T-helper 2 cell treated with Interferon-gamma antibody and Interleukin-4, amounts not matched to agents 5 μg/mL and 100 μg/mL, for 36 hours (primary cell): ENCODE measurements at places on chromosomes 1 and 21.

GRCh38 chr1:111927652-111928051 is 61.8 kb downstream of the KCND3 start:
- no peak for DNase-seq

GRCh38 chr1:30745156-30745833 is 12.3 kb downstream of the LAPTM5 start:
- DNase-seq = no peak

GRCh38 chr1:3880429-3881192 is 19.5 kb downstream of the C1orf174 start:
- DNase-seq = no peak

DNA sequence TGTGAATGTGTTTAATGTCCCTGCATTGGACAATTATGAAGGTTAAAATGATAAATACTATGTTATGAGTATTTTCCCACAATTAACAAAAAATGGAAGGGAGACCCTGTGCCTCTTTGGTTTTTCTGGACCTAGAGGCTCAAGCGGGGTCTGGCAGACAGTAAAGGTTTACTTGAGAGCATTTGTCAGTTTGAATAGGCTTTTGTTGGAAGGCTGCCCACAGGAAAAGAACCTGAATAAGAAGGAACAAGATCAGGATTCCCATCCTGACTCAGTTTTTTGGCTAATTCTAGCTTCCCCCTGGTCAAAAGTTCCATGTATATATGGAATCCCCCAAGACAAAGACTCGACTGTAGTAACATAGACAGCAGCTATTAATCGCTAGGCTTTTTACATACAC is 150.9 kb upstream of the JUN start:
- no peak for DNase-seq

DNA sequence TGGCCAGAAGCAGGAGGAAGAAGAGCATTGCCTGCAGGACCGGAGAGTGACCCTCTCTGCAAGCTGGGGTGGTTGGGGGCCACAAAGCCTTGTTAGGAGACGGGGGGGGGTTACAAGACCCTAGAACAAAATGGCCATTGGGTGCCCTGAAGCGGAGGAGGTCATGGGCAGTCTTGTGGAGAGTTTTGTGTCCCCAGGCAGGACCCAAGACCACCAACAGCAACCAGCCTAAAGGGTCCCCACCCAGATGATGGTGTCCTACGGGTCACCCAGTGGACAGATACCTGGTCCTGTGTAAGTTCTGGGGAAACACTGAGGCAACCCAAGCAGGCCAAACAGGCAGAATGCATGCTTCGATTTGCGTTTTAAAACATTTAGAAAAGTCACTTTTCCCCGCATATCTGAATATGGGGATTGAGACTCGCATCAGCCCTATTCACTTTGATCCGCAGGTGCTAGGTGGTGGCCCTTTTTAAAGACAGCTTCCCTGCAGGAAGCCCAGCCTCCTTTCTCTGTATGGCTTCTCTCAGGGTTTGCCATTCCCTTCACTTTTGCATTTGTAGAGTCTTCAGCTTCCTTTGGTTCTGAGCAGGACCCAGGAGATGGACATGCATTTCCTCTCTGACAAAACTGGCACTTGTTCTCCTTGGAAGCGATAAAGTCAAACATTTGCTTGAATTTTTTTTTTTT is 21.1 kb downstream of the GNG4 start:
- DNase-seq = no peak

- DNase-seq = no peak
These were observed 49.6 kb downstream of the SLC66A1 start for GRCh38 chr1:19361611-19362147.

DNA sequence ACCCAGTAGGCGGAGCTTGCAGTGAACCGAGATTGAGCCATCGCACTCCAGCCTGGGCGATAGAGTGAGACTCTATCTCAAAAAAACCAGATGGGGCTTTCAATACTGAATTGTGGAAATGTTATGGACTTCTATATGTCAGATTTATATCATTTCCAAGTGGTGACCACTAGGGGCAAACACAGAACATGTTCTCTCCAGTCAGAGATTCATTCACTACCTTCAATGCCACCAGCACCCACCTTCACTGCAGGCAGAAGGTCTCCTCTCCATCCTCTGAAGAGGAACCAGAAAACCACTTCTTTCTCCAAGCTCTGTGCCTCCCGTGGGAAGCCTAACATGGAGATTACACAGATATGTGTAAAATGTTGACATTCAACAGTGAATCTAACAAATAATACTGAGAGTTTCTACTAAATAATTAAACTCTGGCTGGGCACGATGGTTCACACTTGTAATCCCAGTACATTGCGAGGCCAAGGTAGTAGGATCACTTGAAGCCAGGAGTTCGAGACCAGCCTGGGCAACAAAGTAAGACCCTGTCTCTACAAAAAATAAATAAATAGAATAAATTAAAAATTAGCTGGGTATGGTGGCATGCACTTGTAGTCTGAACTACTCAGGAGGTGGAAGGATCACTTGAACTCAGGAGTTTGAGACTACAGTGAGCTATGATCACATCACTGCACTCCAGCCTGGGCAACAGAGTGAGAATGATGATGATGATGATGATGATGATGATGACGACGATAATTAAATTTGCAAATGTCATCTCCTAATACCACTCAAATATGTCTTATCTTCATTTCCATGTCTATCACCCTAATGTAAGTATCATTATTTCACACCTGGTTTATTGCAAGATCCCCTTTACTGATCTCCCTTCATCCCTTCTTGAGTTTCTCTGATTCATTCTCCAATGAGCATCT is 151.1 kb downstream of the ZNF281 start:
- no peak for DNase-seq

GRCh38 chr1:152996633-152997400 is 4.7 kb upstream of the SPRR3 start:
- no peak for DNase-seq

DNA sequence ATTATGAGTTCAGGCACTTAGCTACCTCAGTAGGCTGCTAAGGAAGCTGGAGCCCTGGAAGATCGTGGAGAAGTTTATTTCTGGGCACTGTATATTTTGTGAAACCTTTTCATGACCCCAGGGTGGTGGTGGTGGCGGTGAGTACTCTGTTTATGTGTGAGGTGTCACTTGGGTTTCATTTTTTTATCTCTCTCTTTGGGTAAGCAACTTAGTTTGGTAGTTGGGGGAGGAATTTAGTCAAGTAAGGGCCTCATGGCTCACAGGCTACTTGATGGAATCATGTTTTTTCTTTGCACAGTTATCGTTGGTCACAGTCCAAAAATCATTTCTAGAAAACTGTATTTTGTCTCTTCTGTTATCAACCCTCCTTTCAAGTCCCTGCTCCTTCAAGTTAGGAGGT is 33.9 kb downstream of the C1orf141 start:
- DNase-seq = no peak

DNA sequence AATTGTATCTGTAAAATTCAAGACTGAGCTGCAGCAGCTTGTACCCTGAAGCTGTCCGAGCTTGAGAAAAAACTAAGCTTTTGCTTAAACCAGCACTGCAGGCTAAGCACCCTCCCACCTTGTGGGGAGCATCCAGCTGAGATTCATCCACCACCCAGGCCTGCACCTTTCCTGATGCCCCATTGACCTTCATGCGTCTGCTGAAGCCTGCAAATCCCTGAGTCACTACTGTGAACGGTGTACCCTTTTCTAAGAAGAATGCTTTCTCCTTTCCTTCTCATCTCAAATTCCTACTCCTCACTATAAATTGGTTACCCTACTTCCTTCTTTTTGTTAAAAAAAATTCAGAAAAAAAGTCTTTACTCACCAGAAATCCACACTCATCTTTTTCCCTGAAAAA is 90.9 kb upstream of the RGS18 start:
- no peak for DNase-seq

DNA sequence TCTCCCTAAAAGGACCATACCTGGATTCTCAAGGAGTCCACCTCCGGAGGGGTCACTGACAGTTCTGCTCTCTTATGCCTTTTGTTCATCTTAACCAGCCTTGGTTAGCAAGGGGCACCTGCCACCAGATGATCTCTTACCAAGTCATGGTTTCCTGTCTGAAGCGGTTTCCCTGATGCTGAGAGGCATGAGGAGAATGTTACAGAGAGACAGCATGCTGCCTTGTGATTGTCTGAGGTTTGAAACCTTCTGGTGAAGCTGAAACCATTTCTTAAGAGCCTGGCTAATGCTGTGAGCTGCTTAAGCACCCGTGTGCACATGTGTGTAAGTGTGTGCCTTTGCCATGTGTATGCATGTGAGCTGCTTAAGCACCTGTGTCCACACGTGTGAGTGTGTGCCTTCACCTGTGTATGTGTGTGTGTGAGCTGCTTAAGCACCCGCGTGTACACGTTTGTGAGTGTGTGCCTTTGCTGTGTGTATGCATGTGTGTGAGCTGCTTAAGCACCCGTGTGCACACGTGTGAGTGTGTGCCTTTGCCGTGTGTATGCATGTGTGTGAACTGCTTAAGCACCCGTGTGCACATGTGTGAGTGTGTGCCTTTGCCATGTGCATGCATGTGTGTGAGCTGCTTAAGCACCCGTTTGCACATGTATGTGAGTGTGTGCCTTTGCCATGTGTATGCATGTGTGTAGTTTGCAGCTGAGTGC is 136.4 kb upstream of the COL6A1 start:
- no peak for DNase-seq

- no peak for DNase-seq
These were observed 115.9 kb downstream of the FGGY start for GRCh38 chr1:59412718-59413326.

DNA sequence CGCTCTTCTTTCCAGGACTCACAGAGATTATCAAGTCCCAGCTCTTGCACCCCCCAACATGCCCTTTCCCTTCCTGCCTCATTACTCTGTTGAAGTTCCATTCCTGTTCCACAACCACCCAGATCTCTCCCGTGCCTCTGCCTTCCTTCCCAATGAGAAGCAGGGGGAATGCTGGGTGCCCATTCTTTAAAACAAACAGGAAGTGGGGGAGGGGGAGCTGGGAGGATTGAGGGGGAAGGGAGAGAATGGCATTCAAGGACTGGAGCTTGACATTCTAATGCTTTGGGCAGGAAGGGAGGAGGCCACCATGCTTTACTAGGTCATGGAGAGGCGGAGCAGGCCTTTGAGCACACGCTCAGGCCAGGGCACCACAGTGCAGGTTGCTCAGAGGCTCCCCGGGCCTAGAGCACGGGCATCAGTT is 150.3 kb upstream of the IRF2BP2 start:
- DNase-seq = no peak

DNA sequence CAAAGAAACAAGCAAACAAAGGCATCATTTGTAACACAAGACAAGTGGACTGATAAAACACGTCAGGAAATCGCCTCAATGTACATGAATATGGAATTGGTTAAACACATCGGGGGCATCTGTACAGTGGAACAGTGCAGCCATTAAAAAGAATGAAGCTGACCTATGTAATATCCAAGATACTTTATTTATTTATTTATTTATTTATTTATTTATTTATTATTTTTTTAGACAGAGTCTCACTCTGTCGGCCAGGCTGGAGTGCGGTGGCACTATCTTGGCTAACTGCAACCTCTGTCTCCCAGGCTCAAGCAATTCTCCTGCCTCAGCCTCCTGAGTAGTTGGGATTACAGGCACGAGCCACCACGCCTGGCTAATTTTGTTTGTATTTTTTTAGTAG is 75.4 kb upstream of the SLC45A1 start:
- no peak for DNase-seq

DNA sequence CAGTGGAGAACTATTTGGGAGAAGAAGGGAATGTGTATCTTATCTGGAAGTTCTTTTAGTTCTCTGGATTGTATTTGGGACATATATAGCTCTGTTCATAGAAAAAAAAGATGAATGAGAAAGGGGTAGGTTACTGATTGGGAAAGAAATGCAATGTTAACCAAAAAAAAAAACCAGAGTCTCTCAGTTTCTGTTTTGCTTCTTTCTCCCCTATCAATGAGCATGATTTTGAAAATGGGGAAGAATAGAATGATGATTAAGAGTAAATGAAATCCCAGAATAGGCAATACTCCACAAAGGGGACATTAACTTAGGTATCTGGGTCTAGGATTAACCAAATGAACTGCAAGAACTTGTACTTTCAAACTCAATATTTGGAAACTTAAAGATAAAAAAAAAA is 92.9 kb downstream of the RHOU start:
- no peak for DNase-seq

DNA sequence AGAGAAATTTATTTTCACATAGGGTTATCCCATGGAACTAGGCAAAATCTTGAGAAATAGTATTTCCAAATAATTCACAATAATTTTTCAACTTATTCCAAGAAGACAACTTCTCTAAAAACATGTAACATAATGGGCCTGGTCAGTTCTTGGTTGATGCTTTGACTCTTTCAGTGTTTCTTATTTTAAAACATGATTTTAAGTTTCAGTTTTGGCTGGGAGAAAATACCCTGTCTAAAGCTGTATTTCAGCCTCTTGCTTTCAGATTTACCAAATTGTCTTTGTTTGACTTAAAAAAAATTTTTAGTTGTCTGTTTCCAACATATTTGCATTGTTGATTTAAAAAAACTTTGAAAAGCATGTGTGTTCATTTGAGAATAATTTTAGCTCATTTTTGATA is 5.1 kb downstream of the OR2T4 start:
- no peak for DNase-seq

DNA sequence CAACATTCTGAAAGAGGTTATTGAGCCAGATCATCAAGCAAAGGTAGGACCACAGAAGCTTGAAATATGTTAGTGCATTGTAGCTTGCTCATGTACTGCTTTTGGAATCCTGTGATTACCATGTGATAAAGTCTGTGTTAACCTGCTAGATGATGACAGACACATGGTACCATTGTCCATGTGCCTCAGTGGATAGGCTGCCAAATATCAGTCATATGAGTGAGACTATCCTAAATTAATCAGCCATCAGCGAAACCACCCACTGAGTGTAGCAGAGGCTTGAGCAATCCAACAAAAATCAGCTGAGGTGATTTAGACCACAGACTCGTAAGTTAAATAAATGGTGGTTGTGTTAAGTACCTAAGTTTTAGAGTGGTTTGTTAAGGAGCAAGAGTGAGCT is 32.7 kb upstream of the CRB1 start:
- DNase-seq = no peak

DNA sequence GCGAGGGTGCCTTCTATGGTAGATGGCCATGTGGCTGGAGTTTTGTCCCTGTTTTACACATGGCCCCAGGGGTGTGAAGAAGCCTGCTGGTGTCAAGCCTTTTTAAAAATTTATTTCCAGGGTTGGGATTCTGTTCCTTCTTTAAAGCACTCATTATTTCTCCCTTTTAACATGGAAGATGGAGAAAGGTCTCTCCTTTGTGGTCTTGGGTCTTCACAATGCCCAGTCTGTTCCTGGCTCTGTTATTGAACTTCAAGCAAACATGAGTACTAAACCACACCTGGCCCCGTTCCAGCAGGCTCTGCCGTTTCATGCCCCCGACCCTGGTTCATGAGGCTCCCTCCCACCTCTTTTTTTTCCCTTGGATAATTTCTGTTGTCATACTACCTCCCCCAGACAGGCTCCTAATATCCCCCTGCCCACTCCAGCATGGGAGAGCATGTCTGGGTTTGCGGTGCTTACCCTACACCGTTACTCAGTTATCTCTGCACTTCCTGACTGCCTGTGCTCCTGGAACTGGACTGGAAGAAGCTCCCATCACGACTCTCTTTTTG is 121.2 kb upstream of the KIAA0040 start:
- no peak for DNase-seq
